Renal pelvis (tissue), 12 donors: ENCODE measurements at places on chromosomes 7 and 10. TPM values are rescaled to one million over a fixed set of nuclear protein-coding genes. Genes with fewer than 3 reads are reported as not detected.
A peak's percentile ranks its signal among the peaks of the same experiment; 100 is the strongest.

Gene ASL
- polyA plus RNA-seq, result 36.1 TPM

Gene CRYGN
- 3.7 TPM for polyA plus RNA-seq

Gene AOC1
- polyA plus RNA-seq, result 82.6 TPM

Gene LIPF
- 0.35 TPM for polyA plus RNA-seq

Gene TDRD1
- polyA plus RNA-seq, result not detected

GRCh38 chr7:131012477-131013031 lies 278.5 kb upstream of the KLF14 start:
- DNase-seq, result no peak

- DNase-seq, result no peak
Measured at GRCh38 chr7:34315032-34315431, 343.0 kb upstream of the NPSR1 start.

GRCh38 chr7:91846436-91846835 lies 34.1 kb downstream of the MTERF1 start:
- DNase-seq, result no peak

- no peak for DNase-seq
Measured at GRCh38 chr10:69645296-69646184, 15.5 kb downstream of the FAM241B start.

DNA sequence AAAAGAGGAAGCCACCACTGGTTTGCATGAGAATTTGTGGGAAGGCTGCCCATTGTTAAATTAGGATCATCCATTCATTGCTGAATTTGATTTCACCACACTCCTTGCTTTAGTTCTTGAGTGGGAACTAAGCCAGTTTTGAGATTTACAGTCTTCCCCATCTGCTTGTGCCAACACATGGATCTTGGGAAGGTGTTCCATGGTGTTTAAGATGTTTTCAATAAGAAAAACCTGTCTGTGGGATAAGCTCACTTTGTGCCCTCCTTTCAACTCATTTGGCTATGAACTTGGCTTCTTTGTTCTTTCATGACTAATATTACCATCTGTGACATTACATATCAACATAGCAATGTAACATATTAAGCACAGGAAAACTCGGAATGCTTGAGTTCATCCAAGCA lies 73.2 kb downstream of the INHBA start:
- no peak for DNase-seq

DNA sequence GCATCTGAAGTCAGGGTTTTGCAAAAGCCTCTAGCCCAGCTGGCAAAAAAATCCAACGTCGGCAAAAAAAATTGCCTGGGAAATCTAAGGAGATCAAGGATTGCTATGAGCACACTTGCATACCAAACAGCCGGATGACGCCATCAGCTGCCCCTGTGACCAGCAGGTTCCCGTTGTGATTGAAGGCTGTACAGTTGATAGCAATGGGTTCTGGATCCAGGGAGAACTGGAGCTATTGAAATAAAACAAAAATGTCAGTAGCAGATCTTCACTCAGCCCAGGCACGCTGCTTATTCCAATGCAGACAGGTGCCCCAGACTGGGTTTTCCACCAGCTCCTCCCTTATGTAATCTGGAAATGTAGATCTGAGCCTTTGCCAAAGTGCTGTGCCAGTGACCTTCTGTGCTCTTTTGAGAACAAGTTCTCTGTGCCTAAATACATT lies 18.7 kb upstream of the CYREN start:
- DNase-seq, result no peak

- DNase-seq, result no peak
Measured at GRCh38 chr7:91302794-91303193, 38.6 kb downstream of the FZD1 start.

- DNase-seq, result peak; percentile 83
Measured at GRCh38 chr7:26440233-26441001, 148.8 kb downstream of the SNX10 start.

DNA sequence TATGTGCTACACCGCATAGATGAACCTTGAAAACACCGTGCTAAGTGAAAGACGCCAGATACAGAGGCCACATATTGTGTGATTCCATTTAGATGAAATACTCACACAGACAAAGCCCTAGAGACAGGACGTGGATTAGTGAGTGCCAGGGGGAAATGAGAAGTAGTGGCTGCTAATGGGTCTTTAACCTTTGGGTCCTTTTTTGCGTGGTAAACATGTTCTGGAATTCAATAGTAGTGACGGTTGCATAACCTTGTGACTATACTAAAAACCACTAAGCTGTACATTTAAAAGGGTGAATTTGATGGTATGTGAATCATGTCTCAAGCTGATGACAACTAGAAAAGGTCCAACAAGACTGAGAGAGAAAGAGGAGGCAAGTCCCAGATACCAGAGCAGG lies 15.6 kb downstream of the SMKR1 start:
- DNase-seq, result no peak

DNA sequence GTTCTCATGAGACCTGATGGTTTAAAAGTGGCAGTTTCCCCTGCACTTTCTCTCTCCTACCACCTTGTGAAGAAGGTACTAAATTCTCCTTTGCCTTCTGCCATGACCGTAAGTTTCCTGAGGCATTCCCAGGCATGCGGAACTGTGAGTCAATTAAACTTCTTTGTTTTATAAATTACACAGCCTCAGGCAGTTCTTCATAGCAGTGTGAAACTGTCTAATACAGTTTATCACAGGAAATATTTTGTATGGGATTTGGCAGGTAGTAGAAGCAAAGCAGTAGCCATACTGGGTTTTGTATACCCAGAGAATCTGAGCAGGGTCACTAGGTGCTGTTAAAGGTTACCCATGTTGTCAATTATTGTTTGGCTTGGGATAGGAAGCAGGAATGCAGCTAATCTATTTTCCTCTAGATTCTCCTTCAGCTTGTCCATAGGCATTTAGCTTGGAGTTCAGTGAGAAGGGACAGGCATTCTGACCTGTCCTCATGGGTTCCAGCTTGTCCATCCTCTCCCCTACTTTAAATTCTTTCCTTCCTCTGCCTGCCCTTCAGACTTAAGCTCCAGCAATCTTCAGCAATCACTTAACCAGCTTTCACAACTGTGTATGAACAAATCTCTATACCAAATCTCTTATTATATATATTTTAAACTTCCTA lies 186.7 kb downstream of the PCLO start:
- DNase-seq, result peak; percentile 9

GRCh38 chr10:49689882-49690510 lies 10.5 kb downstream of the C10orf53 start:
- no peak for DNase-seq

DNA sequence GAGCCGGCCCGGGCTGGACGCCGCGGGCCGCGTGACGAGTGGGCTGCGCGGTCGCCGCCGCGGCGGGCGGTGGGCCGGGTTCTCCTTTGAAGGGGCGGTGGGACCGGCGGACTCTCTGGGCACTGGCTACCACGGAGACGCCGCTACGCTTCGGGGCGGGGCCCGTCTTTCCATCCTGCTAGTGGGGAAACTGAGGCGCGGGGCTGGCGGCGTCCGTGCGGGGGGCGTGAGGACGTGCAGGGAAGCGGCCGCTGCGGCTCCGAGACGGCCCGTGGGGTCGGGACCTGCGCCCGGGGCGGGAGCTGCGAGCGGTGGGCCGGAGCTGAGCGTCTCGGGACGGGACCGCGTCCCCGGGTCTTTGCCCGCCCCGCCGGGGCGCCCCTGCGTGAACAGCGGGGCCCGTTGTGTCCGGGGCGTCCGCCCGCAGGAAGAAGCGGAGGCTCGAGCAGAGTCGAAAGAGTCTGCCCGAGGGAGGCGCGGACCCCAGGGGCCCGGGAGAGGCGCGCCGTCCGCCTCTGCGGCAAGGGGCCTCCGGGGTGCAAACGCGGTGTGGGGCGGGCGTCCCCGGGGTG lies 548 bp upstream of the BNIP3 start:
- DNase-seq, result no peak

- DNase-seq, result no peak
Measured at GRCh38 chr10:125146791-125147579, 13.4 kb downstream of the CTBP2 start.

- DNase-seq, result no peak
Measured at GRCh38 chr7:44765579-44766415, 17.1 kb downstream of the ZMIZ2 start.

DNA sequence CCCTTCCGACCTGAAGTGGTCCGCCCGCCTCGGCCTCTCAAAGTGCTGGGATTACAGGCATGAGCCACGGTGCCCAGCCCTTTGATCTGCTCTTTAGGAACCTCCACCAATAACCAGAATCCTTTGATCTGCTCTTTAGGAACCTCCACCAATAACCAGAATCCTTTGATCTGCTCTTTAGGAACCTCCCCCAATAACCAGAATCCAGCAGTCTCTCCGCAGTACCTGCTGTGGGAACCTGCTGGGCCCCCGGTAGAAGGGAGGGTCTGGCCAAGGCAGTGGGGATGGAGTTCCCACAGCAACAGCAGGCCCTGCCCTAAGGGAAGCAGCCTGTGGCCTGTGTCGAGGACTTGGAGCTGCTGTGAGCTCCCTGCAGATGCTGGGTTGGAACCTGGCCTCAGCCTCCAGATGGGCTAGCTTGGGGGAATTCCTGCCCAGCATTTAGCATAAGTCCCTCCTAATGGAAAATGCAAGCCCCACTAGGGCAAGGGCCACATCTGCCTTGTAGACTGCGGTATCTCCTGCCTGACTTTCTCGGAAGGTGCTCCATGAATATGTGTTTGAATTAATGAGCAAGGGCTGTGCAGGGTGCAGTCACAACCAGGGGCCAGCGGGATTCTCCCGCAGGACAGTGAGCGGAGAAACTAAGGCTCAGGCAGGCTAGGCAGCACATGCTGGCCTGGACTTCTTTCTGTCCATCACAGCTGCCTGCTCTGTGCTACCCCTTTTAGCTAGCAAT lies 165.8 kb downstream of the UBE2H start:
- DNase-seq, result no peak

DNA sequence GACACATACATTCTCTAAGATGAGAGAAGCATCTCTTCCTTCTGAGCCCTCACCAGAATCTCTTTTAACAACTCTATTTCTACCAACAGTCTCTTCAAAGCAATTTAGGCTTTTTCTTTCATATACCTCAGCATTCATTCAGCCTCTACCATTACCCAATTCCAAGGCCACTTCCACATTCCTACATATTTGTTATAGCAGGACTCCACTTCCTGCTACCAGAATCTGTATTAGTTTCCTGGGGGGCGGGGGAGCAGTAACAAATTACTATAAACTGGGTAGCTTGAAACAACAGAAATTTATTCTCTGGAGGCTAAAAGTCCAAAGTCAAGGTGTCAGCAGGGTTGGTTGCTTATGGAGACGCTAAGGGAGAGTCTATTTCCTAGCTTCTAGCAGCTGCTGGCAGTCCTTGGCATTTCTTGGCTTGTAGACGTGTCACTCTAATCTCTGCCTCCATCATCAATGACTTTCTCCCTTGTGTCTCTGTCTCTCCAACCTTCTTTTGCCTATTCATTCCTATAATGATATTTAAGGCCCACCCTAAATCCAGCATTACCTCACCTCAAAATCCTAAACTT lies 7.4 kb downstream of the PRPS1L1 start:
- no peak for DNase-seq

GRCh38 chr7:155996718-155997280 lies 184.5 kb upstream of the SHH start:
- DNase-seq, result no peak

DNA sequence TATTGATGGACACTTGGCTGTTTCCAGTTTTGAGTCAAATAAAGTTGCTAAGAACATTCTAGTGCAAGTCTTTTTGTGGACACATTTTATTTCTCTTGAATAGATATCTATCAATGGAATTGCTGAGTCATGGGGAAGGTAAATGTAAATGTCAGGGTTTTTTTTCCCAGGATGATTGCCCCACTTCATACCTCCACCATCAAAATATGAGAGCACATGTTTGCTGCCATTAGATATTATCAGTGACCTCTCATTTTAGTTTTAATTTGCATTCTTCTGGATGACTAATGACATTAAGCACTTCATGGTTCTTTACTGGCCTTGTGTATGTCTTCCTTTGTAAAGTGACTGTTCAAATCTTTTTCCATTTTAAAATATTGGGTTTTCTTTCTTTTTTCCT lies 45.7 kb downstream of the PAPSS2 start:
- DNase-seq, result no peak

DNA sequence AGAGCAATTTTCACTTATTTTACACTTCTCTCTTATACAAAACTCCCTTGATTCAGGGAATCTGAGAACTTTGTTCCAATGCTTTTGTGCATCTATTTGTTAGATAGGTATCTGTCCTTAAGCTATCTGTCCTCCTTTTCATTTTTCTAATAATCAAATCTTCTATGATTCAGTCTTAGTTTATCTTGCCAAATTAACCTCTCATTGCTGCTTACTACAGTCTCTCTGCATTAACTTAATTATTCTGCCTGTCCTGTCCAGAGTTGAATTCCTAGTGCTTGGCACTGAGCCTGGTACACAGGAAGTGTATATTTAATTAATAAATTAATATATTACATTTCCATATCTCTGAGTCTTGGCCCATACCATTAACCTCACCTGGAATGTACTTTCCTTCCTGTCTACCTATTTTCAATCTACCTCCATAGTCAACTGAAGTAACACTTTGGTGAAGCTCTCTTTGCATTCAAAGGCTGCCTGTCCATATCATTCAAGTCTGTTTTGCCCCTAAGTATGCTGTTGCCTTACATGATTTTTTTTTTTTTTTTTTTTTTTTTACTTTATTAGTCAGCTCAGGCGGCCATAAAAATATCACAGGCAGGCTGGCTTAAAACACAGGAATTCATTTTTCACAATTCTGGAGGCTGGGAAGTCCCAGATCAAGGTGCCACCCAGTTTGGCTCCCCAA lies 66.0 kb upstream of the CSTF2T start:
- DNase-seq, result no peak

- DNase-seq, result no peak
Measured at GRCh38 chr7:70016044-70016770, 417.9 kb downstream of the AUTS2 start.
